Articular chondrocyte of knee joint (primary cell): ENCODE measurements at places on chromosomes 11 and 22. TPM values are rescaled to one million over a fixed set of nuclear protein-coding genes. Genes with fewer than 3 reads are reported as not detected.

The MRGPRE gene
- 0.54 and 0.78 TPM in 2 replicates for total RNA-seq

The EFCAB6 gene
- total RNA-seq = 5.9 and 8.2 TPM in 2 replicates

The CARNS1 gene
- total RNA-seq = 0.97 and 1.2 TPM in 2 replicates

The GTSE1 gene
- total RNA-seq = 8.4 and 8.6 TPM in 2 replicates

The KRTAP5-2 gene
- not detected in 2 replicates for total RNA-seq

The SLCO2B1 gene
- under 0.01 TPM in 1 of 2 replicates, not detected in the other for total RNA-seq

The DDTL gene
- 1.0 TPM in 1 of 2 replicates, not detected in the other for total RNA-seq

The GPHA2 gene
- not detected in 2 replicates for total RNA-seq

The MS4A12 gene
- not detected in 2 replicates for total RNA-seq

The PACS1 gene
- 29.5 and 36.6 TPM in 2 replicates for total RNA-seq

The BIK gene
- not detected in 2 replicates for total RNA-seq

The LMNTD2 gene
- total RNA-seq = 0.26 and 0.32 TPM in 2 replicates

The OR51E2 gene
- total RNA-seq = not detected in 2 replicates

The OR8G5 gene
- total RNA-seq = not detected in 2 replicates

The GDPD4 gene
- not detected in 2 replicates for total RNA-seq

The CHEK1 gene
- total RNA-seq = 33.5 and 34.3 TPM in 2 replicates

The NXPE4 gene
- total RNA-seq = not detected in 2 replicates

The BACE1 gene
- 48.4 and 52.9 TPM in 2 replicates for total RNA-seq

The SLC16A8 gene
- under 0.01 and 0.26 TPM in 2 replicates for total RNA-seq

The SMPD1 gene
- 49.9 and 60.9 TPM in 2 replicates for total RNA-seq

The MS4A4A gene
- not detected in 2 replicates for total RNA-seq

The AGBL2 gene
- total RNA-seq = 0.78 and 0.97 TPM in 2 replicates

The TEX12 gene
- 0.54 and 0.65 TPM in 2 replicates for total RNA-seq

The TRIM29 gene
- 12.1 and 13.1 TPM in 2 replicates for total RNA-seq

The GAL gene
- 0.26 TPM in 1 of 2 replicates, not detected in the other for total RNA-seq

The PRCP gene
- 64.9 and 74.9 TPM in 2 replicates for total RNA-seq

The ADM2 gene
- total RNA-seq = 3.0 and 4.4 TPM in 2 replicates

The IFTAP gene
- 41.3 and 51.6 TPM in 2 replicates for total RNA-seq

The TYMP gene
- total RNA-seq = 50.7 and 69.0 TPM in 2 replicates

The MUC5AC gene
- total RNA-seq = not detected in 2 replicates

The GRAMD1B gene
- total RNA-seq = 7.2 and 7.7 TPM in 2 replicates

The SLC22A25 gene
- not detected in 2 replicates for total RNA-seq

The HPX gene
- 0.65 and 2.2 TPM in 2 replicates for total RNA-seq

The OR51I1 gene
- total RNA-seq = 0.22 TPM in 1 of 2 replicates, not detected in the other

The PHETA2 gene
- total RNA-seq = 16.2 and 23.1 TPM in 2 replicates

The CHRM1 gene
- not detected in 2 replicates for total RNA-seq

The MUC6 gene
- total RNA-seq = not detected in 2 replicates

The CASP1 gene
- total RNA-seq = 15.8 and 19.9 TPM in 2 replicates

The SCUBE1 gene
- total RNA-seq = 5.0 and 7.4 TPM in 2 replicates

The TCF20 gene
- total RNA-seq = 29.3 and 30.8 TPM in 2 replicates

The KRTAP5-9 gene
- total RNA-seq = 0.39 TPM in 1 of 2 replicates, not detected in the other
